Sigmoid colon (tissue), 7 donors: ENCODE measurements at places on chromosomes 5 and 9. TPM values are rescaled to one million over a fixed set of nuclear protein-coding genes. Genes with fewer than 3 reads are reported as not detected.

Gene DDX46
- total RNA-seq = 35.0 TPM

Gene PCDHGA6
- total RNA-seq = 11.0 TPM

DNA sequence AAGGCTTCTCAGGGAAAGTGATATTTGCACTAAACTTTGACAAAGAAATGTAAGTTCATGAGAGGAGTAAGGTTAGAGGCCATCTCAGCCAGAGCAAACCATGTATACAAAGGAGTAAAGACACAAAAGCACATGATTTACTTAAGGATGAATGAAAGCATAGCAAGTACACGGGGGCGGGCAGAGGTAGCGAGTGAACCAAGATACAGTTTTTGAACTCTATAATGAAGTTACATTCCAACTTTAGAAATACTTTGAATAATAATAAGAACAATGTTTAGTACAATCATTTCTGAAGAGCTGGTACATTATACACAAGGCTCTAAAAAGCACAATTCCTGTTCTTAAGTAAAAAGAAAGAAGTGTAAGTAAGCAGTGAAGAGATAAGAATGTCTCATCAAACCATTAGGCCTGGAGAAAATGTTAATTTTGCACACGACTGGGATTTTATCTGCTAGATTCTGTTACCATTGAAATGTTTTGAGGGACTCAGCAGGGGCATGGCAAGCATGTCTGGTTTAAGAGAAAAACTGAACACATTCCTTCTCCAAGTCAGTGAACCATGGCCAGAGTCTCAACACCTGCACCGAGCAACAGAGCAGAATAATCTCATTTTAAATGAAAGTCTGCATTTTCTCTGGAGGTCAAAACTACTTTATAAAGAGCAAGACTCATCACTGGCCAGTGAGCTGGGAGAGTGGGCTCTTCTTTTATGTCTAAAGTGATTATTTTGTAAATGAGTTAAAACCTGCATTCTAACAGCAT lies 147.6 kb upstream of the TRPM3 start:
- DNase-seq = no peak

Gene SPINK6
- total RNA-seq = 0.99 TPM

DNA sequence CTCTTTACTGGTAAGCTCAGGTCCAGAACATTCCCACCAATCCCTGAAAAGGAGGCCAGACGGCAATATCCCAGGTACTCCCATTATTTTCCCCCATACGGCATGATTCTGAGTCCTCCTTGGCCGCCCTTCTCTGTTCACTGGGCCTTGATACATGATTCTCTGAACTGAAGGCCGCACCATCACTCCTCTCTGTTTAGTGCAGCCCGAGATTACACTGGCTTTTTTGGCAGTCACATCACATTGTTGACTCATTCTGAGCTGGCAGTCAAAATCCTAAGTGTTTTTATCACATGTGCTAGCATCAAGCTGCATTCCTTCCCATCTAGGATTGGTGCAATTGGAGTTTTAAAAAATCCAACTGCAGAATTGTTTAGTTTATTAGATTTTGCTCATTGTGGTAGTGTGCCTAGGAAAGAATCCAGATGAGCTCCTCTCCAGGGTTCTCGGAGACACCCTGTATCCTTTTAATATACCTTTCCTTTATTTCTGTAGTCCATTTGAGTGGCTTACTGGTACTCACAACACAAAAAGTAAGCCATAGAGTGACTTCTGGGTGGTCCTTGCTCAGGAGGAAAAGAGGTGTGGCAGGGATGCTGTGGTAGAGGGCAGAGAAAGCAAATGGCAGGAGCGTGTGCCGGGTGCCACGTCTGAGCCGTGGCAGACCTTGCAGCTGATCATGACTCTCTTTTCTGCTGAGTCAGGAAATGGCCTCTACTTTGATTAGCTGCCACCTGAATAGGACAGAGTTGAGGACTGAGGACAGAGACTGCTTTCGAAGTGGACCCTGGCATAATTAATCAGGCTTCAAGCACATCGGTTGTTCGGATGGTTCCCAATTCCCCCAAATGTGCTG lies 121.1 kb upstream of the IL12B start:
- peak; percentile 76 for DNase-seq

GRCh38 chr5:139738193-139739149 lies 57.1 kb upstream of the PSD2 start:
- DNase-seq = no peak

- no peak for DNase-seq
Measured at GRCh38 chr9:92562461-92562967, 26.7 kb upstream of the ECM2 start.

Gene G3BP1
- 158 TPM for total RNA-seq

DNA sequence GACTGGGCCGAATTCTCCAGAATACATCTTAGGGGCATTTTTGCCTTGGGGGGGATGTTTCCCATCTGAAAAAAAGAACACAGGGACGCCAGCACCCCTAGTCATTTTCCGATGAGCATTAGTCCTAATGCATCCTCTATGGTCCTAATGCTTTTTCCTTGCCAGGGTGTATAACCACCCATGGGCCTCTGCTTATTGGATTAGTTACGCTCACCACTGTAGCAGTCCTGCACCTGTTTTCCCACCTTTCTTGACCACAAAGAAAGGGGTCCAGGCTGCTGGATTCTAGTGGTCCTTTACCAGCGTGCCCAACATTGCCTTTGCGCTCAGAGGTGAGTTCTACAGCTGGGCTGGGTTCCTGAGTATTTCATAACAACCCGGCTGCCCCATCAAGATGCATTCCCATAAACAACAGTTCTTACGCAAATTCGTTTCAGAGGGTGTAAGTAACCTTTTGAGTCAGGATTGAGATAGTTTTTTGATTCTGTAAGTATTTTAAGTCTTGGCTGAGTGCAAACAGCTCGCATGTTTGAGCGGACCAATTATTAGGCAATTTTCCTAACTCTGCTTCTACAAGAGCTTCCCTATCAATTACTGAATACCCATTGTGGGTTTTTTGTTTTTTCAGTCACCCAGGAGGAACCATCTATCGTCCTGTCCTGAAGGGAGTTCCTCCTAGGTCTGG lies 135.1 kb downstream of the DROSHA start:
- no peak for DNase-seq

DNA sequence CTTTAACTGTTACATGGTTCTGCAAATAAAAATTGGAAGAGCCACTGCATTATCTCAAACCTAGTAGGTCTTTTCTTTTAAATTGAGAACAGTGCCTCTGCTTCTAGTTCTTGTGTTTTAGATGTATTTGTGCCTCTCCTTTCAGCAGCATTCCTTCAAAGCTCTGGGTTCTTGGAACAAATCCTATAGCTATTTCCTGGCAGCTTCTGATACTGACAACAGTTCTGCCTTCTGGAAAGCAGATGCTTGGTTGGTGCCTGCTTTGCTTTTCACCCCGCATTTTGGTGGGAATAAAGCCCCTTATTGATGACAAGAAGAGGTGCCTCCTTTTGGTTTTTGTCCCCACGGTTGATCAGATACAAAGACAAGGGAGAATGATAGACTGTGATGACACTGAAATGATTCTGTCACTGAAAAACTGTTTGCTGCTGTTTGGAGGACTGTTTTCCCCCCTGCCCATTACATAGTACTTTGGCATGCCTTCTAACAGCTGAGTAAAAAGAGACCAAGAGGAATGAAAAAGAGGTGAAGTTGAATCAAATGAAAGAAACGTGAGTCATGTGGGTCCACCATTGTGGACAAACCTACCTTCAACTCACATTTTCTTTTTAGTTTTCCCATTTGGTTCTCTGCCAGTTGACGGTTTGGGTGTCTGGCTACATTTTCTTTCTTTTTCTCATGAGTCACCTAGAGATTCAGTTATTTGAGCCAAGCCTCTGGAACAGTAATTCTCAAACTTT lies 5.6 kb downstream of the PTCD2 start:
- no peak for DNase-seq

- no peak for DNase-seq
Measured at GRCh38 chr9:28056006-28056405, 482.7 kb upstream of the C9orf72 start.

DNA sequence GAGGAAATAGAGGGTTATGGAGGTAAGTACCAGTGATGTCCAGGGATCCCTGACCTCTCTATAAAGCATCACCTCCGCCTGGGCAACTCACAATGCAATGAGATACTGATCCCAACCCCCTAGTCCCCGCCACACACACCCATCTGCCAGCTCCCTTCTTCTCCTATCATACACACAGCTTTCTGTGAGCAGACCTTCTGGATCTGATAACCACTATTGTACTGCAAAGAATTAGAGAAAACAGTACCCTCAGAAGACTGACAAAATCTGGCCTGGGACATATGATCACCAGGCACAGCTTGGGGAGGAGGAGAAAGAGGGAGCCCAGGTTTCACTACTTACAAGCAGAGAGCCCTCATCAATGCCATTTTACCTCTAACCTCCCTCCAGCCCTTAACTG lies 249.0 kb downstream of the SEC61B start:
- DNase-seq = no peak
